Mesenchymal stem cell (in vitro differentiated cells and primary cell): ENCODE measurements at places on chromosomes 6 and 20.

DNA sequence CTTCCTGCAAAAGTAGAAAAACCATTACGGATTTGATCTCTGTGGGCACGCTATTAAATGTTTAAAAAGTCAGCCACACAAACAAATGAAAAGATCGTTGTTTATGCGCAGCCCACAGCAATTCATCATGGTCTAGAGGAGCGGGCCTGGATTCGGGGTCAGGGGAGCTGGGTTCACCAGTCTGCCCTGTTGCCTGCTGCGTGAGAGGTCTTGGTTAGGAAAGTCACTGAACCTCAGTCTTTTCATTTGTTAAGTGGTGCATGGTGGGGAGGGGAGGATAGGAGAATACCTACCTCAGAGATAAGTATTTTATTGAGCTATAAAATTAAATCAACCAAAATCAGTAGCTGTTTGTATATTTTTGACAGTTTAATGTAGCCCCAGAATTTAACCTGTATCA lies 47.3 kb upstream of the FYN start:
- no peak for DNase-seq

DNA sequence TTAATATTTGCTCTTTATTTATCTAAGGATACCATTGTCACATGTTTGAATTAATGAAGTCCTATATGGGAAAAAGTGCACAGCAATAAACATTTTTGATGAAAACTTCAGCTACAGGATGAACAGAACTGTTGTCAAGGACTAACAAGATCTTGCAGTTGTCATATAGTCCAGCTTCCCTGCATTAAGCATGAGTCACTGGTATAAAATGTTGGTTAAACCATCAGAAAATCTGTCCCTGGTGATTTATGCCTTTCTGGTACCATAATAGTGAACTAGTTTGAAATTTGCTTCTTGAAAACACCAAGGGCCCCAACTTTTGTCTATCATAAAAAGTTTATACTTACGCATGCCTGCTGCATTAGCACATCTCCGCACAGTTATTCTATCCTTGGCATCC lies 60.4 kb upstream of the RSPO3 start:
- DNase-seq, result peak; percentile 52

- no peak for DNase-seq
Measured at GRCh38 chr6:35078226-35078850, 62.8 kb downstream of the TCP11 start.

DNA sequence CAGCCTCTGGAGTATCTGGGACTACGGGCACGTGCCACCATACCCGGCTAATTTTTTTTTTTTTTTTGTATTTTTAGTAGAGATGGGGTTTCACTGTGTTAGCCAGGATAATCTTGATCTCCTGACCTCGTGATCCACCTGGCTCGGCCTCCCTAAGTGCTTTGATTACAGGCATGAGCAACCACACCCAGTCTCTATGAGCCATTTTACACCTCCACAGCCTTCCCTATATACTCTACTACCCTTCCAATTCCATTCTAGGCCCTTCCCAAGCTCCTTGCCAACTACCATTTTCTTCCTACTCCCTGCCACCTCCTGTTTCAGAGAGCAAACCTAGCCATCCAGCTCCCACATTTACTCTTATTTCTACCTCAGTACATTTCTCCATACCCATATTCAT lies 7.7 kb upstream of the HLA-DMA start:
- DNase-seq, result no peak

DNA sequence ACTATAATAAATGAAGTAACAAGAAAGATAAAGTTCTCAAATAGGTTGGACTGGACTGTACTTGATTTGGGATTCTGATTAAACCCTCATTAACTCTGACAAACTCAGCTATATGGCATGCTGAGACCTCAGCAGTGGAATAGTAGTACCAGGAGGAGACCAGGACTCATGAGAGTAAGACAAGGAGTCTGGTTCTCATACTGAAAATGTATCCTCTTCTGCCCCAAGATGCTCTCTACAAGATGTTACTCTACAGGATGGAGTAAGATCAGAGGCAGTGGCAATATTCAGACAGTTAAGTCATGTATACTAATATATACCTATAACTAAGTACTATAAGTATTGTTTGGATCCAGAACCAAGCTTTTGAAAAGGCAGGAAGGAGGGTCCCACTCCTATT lies 31.9 kb upstream of the SYNCRIP start:
- no peak for DNase-seq

DNA sequence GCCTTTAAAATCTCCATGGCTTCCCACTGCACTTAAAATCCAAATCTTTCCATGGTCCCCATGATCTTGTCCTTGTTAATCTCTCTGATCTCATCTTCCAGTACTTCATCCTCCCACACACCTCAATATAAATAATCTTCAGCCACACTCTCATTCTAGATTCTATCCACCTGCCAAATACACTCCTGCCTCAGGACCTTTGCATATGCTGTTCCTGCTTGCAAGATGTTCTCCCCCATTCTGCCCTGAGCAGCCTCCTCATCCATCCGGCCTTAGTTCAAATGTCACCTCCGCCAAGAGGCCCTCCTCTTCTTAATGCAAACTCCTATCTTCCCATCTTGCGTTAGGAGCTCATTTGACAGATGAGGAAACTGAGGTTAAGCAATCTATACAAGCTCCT lies 77.4 kb downstream of the PREX1 start:
- no peak for DNase-seq

DNA sequence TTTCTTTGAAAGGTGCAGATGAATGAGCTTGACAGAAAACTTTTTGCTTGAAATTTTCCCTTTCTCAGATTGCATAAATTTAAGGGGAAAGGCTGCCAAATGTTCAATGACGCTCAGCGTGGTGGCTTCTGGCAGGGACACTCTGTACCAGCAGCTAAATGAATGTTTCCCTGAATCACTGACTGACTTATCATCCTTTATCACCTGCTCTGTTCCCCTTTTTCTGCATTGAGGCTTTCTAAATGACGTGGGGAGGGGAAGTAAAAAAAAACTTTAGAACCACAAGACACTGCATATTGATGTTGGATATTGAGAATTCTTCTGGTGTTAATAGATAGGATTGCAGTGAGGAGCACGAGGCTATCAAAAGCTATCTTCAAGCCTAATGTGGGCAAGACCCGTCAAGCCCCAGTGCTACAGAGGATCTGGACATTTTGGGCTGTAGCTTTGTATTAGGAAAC lies 46.9 kb upstream of the ENPP5 start:
- DNase-seq, result no peak

GRCh38 chr20:44743916-44744655 lies 1.6 kb upstream of the KCNK15 start:
- DNase-seq, result no peak

DNA sequence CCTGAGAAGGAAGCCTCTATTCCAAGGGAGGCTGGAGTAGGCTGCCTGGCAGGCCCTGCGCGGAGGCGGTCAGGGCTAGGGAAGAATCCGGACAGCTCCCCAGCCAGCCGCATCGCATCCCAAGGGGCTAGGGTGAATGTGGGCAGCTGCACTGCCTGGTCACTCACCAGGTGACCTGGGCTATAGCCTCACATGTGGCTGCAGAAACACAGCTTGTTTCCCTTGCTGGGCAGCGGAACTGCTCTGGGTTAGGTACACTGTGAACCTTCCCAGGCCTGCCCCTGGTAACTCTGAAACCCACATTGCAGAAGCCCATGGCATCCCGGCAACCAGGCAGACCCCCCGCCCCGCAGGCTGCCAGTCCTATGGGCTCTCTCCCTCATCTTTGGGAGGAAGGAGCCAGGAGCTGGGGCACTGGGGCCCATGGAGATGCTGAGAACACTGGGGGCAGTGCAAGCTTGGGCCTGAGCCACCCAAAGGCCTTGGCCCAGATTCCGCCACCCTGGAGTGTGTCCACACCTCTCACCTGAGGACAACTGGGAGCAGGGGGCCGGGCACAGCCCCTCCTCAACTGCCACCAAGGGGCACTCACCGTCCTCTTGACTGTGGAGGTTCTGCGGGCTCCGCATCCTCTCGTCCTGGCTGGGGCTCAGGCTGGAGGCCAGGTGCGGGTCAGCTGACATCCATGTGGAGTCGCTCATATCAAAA lies 111.0 kb downstream of the NOL4L start:
- no peak for DNase-seq

DNA sequence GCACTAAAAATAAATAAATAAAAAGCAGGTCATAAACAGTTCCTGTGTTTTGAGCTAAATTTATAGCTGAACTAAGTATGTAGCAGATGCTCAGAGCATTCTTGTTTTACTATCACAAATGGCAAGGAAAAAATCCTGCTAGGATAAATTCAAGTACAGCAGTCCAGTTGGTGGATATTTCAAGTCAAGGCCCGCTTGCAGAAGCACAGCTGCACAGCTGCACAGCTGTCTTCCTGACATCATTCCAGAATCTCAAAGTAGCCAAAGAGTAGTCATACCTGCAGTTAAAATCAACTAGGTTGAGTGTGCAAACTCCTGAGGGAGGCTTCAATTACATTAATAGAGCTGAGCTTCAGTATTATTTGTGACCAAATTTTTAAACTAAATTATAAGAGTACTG lies 297.7 kb upstream of the MANEA start:
- DNase-seq, result no peak

- no peak for DNase-seq
Measured at GRCh38 chr6:158627940-158628211, 16.7 kb downstream of the DYNLT1 start.

GRCh38 chr6:45986746-45987274 lies 28.9 kb downstream of the CLIC5 start:
- peak; percentile 16 for DNase-seq

GRCh38 chr20:9179867-9180266 lies 111.0 kb downstream of the PLCB4 start:
- no peak for DNase-seq

DNA sequence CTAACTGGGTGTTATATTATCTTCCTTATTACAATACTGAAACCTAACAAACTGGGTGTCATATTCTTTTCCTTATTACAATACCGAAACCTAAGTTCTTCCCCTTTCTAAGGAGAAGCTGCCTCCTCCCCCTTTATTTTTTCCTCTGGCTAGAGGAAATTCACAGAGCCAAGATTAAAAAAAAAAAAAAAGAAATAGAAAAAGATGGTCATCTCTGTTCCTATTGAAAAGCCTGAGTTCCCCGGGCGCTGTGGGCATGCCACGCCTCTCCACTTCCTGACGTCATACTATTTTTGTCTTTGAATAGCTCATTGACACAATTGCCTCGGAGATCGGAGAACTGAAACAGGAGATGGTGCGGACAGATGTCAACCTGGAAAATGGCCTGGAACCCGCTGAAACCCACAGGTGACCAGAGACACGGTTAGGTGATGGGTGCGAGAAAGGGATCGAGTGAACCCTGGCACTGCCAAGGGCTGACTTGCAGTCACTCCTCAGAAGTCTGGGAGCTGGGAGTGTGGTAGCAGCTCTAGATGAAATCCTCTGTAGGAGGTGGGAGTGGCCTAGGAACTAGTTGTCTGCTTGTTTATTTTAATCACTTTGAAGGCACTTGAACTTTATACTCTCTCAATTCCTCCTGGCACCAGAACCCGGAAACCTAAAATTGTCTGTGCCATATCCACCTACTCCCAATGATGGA lies 82.2 kb upstream of the NAA20 start:
- peak; percentile 62 for DNase-seq

- no peak for DNase-seq
Measured at GRCh38 chr20:44955270-44955669, 4.9 kb downstream of the TOMM34 start.

- DNase-seq, result no peak
Measured at GRCh38 chr6:44225579-44226325, 2.4 kb downstream of the SLC29A1 start.

GRCh38 chr6:7978736-7979135 lies 68.1 kb upstream of the TXNDC5 start:
- no peak for DNase-seq

DNA sequence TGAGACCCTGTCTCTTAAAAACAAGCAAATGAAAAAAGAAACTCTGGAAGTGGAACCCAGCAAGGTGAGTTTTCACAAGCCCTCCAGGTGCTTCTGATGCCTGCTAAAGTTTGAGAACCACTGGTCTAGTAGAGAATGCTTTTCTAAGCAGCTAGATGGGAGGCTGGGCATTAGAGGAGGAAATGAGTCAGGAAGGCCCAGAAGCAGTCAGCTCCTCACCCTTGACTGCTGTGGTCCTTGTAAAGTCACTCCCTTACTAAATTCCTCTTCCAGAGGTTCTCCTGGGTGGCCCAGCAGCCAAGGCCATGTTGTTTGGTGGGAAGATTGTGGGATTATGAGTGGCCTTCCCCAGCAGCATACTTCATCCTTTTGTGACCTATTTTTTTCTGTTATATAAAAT lies 52.0 kb upstream of the FYN start:
- DNase-seq, result peak; percentile 69

DNA sequence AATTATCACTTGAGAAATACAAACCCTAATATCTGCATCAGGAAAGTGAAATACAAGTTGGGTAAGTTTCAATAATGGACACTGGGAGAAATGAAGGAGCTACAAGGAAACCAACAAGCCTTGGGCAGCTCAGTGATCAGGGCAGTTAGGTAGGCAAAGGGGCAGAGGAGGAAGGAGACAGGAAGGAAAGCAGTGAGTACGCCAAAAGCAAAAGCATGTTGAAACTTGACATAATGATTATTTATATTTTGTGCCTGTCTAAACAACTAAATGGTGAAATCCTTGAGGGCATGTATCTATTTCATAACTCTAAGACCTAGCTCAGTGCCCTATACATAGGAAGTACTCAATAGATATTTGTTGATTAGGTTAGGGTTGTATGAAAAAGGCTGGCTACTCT lies 23.3 kb downstream of the PXT1 start:
- peak; percentile 6 for DNase-seq

DNA sequence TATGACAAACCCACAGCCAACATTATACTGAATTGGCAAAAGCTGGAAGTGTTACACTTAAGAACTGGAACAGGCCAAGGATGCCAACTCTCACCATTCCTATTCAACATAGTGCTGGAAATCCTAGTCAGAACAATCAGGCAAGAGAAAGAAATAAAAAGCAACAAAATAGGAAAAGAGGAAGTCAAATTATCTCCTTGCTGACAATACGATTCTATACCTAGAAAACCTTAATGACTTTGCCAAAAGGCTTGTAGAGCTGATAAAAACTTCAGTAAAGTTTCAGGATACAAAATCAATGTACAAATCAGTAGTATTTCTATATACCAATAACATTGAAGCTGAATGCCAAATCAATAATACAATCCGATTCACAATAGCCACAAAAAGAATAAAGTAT lies 32.4 kb downstream of the OR5V1 start:
- DNase-seq, result no peak

GRCh38 chr6:138099832-138100231 lies 7.4 kb downstream of the PERP start:
- no peak for DNase-seq

DNA sequence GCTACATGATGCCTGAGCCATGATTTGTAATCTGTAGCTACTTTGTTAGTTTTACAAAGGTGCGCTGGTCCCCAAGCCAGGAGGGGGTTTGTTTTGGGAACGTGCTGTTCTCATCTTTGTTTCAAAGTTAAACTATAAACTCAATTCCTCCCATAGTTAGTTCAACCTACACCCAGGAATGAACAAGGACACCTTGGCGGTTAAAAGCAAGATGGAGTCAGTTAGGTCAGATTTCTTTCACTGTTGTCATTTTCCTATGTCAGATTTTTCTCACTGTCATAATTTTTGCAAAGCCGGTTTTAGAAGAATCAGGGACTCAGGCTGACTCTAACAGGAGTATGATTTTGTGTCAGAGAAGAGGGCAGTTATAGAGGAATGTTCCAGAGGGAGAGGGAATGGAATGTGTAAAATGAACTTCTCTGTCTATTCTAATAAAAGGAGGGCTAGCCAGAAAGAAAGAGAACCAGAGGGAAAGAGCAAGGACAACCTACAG lies 2.3 kb upstream of the GMPR start:
- DNase-seq, result no peak
